Activated T-helper 2 cell treated with anti-CD3 and anti-CD28 coated beads, Interferon-gamma antibody, Interleukin-2, Interleukin-4, amounts not matched to agents 10 μg/mL and 5 μg/mL and 100 μg/mL, durations not matched to agents 14 hours and 24 hours and 36 hours (primary cell): ENCODE measurements at places on chromosomes 7 and 10. TPM values are rescaled to one million over a fixed set of nuclear protein-coding genes. Genes with fewer than 3 reads are reported as not detected.
A peak's percentile ranks its signal among the peaks of the same experiment; 100 is the strongest.

GRCh38 chr10:28105561-28105960 is 106.7 kb upstream of the ODAD2 start:
- H3K4me3 ChIP-seq, result no peak overlapping the region
- no peaks in the 10 kb centered on the region for H3K27me3 ChIP-seq
- no peak for DNase-seq
- H3K27ac ChIP-seq, result no peak overlapping the region

SLC13A1 gene
- total RNA-seq, result not detected in 2 replicates

GRCh38 chr10:65365878-65366277 is 1560.0 kb upstream of the LRRTM3 start:
- H3K36me3 ChIP-seq, result no peaks in the 10 kb centered on the region
- no peaks in the 10 kb centered on the region for H3K4me1 ChIP-seq
- no peak for DNase-seq
- no peaks in the 10 kb centered on the region for H3K27me3 ChIP-seq

DNA sequence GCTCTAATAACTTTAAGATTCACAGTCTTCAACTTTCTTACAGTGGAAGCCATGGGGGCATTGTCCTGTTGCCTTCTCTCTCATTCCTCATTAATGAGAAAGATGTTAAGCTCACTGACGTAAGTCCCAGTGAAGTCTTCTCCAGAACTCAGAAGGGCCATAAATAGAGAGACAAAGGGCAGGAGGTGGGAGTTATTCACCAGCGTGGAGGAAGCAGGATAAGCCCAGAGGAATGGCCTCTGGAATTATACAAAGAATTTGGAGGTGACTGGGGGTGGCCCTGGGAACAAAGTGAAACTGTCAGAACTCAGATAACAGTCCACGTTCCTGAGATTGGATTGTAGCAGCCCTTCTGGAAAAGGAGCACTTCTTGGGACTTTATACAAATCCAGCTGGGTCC is 52.4 kb downstream of the SORBS1 start:
- H3K27ac ChIP-seq, result no peak overlapping the region
- no peak overlapping the region for H3K4me3 ChIP-seq
- DNase-seq, result no peak
- peaks cover 1% of the 10 kb centered on the region for H3K4me1 ChIP-seq

TMEM229A gene
- not detected in 2 replicates for total RNA-seq

- H3K4me1 ChIP-seq, result no peaks in the 10 kb centered on the region
- DNase-seq, result no peak
- H3K4me3 ChIP-seq, result no peak overlapping the region
- H3K27ac ChIP-seq, result no peak overlapping the region
- no peaks in the 10 kb centered on the region for H3K36me3 ChIP-seq
- H3K27me3 ChIP-seq, result no peaks in the 10 kb centered on the region
Observed at GRCh38 chr10:33791272-33791660, 456.8 kb upstream of the NRP1 start.

HOXA11 gene
- total RNA-seq, result not detected in 2 replicates

- H3K36me3 ChIP-seq, result no peaks in the 10 kb centered on the region
- H3K4me1 ChIP-seq, result peaks cover 2% of the 10 kb centered on the region
- no peak overlapping the region for H3K4me3 ChIP-seq
Observed at GRCh38 chr7:86914551-86914950, 144.9 kb downstream of the ELAPOR2 start.

SPDYE8 gene
- not detected in 2 replicates for total RNA-seq

DNA sequence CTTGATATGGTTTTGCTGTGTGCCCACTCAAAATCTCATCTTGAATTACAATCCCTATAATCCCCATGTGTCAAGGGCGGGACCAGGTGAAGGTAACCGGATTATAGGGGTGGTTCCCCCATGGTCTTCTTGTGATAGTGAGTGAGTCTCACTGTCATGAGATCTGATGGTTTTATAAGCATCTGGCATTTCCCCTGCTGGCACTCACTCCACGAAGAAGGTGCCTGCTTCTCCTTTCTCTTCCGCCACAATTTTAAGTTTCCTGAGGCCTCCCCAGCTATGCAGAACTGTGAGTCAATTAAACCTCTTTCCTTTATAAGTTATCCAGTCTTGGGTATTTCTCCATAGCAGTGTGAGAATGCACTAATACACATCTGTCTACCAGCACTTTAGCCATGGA is 109.5 kb upstream of the SDK1 start:
- H3K27me3 ChIP-seq, result no peaks in the 10 kb centered on the region
- H3K4me3 ChIP-seq, result no peak overlapping the region
- no peak overlapping the region for H3K27ac ChIP-seq
- no peaks in the 10 kb centered on the region for H3K4me1 ChIP-seq
- H3K36me3 ChIP-seq, result no peaks in the 10 kb centered on the region
- no peak for DNase-seq

MCM10 gene
- total RNA-seq, result 73.3 and 78.5 TPM in 2 replicates

- no peaks in the 10 kb centered on the region for H3K36me3 ChIP-seq
- no peak for DNase-seq
- no peak overlapping the region for H3K4me3 ChIP-seq
- H3K27ac ChIP-seq, result no peak overlapping the region
- no peaks in the 10 kb centered on the region for H3K4me1 ChIP-seq
Observed at GRCh38 chr7:1219498-1219897, 13.2 kb upstream of the UNCX start.

- H3K27ac ChIP-seq, result no peak overlapping the region
- H3K4me1 ChIP-seq, result no peaks in the 10 kb centered on the region
- H3K27me3 ChIP-seq, result no peaks in the 10 kb centered on the region
- H3K4me3 ChIP-seq, result no peak overlapping the region
- H3K36me3 ChIP-seq, result no peaks in the 10 kb centered on the region
Observed at GRCh38 chr10:120515741-120516140, 58.7 kb downstream of the PLPP4 start.

DNA sequence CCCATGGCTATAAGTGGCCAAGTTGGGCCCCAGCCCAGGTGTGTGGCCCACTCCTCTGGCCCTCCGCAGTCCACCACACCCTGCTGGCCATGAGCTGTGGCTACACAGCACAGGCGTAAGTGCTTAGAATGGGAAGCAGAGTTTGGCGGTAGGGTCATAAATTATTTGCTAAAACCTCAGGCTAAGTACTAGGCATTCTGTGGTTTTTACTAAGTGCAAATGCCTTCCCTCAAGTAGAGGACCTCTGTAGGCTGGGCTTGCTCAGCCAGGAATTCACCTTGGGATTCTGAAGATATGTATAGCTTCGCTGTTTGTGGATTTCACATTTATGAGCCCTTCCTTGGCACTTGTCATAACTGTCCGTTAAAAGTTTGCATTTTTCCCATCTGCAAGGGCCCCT is 44.8 kb upstream of the LOXL4 start:
- no peak for DNase-seq
- H3K27ac ChIP-seq, result no peak overlapping the region
- peaks cover 14% of the 10 kb centered on the region for H3K27me3 ChIP-seq
- H3K4me3 ChIP-seq, result no peak overlapping the region

DNA sequence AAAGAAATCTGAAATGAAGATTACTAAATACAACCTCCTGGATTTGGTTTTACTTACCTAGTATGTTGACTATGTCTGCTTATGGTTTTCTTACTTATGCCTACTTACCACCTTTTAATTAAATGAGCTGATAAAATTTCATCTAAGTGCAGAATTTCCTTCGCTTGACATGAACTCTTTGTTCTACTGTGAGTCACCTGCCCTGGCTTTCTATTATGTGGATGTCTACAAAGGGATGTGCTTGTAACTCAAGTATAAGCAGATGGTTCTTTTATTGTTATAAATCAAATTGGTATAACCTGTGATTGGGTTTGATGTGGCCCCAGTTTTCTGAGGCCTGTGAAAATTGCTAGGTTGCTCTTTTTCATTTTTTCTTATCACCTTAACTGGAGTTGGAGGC is 389.1 kb upstream of the ANKRD30A start:
- no peaks in the 10 kb centered on the region for H3K36me3 ChIP-seq
- no peak overlapping the region for H3K27ac ChIP-seq
- no peaks in the 10 kb centered on the region for H3K4me1 ChIP-seq
- no peak overlapping the region for H3K4me3 ChIP-seq
- no peaks in the 10 kb centered on the region for H3K27me3 ChIP-seq

SPDYE2B gene
- total RNA-seq, result not detected in 2 replicates

EZH2 gene
- 91.0 and 91.7 TPM in 2 replicates for total RNA-seq

SFTPA1 gene
- total RNA-seq, result not detected in 2 replicates

- H3K27ac ChIP-seq, result peak overlapping the region; percentile 72
- no peak for DNase-seq
- H3K36me3 ChIP-seq, result no peaks in the 10 kb centered on the region
- H3K4me1 ChIP-seq, result peaks cover 15% of the 10 kb centered on the region
Observed at GRCh38 chr10:35270100-35270499, 66.2 kb upstream of the CCNY start.

ADGRA1 gene
- not detected in 2 replicates for total RNA-seq

PHKG1 gene
- 2.5 and 3.6 TPM in 2 replicates for total RNA-seq

RSBN1L gene
- 28.1 and 28.8 TPM in 2 replicates for total RNA-seq

GRCh38 chr10:3068968-3069737 is 1.8 kb downstream of the PFKP start:
- peaks cover 54% of the 10 kb centered on the region for H3K36me3 ChIP-seq
- peaks cover 39% of the 10 kb centered on the region for H3K4me1 ChIP-seq
- peak overlapping the region; percentile 90 for H3K4me3 ChIP-seq
- H3K27me3 ChIP-seq, result peaks cover 12% of the 10 kb centered on the region
- no peak for DNase-seq

GRCh38 chr10:102743078-102743587 is 615 bp upstream of the WBP1L start:
- no peak for DNase-seq
- H3K36me3 ChIP-seq, result peaks cover 2% of the 10 kb centered on the region
- H3K27me3 ChIP-seq, result no peaks in the 10 kb centered on the region
- peak overlapping the region; percentile 88 for H3K27ac ChIP-seq
- peaks cover 32% of the 10 kb centered on the region for H3K4me1 ChIP-seq
- H3K4me3 ChIP-seq, result no peak overlapping the region

- no peaks in the 10 kb centered on the region for H3K36me3 ChIP-seq
- no peaks in the 10 kb centered on the region for H3K27me3 ChIP-seq
- no peak overlapping the region for H3K27ac ChIP-seq
- no peaks in the 10 kb centered on the region for H3K4me1 ChIP-seq
- no peak for DNase-seq
Observed at GRCh38 chr10:52801947-52802346, 29.4 kb upstream of the MBL2 start.

- H3K4me3 ChIP-seq, result peak overlapping the region; percentile 85
- H3K27me3 ChIP-seq, result no peaks in the 10 kb centered on the region
Observed at GRCh38 chr10:130138479-130138866, 2.3 kb downstream of the GLRX3 start.

- H3K4me3 ChIP-seq, result peak overlapping the region; percentile 52
- peak; percentile 17 for DNase-seq
- H3K36me3 ChIP-seq, result no peaks in the 10 kb centered on the region
- H3K27me3 ChIP-seq, result peaks cover 42% of the 10 kb centered on the region
Observed at GRCh38 chr7:141074162-141074991, 513 bp downstream of the TMEM178B start.

DNA sequence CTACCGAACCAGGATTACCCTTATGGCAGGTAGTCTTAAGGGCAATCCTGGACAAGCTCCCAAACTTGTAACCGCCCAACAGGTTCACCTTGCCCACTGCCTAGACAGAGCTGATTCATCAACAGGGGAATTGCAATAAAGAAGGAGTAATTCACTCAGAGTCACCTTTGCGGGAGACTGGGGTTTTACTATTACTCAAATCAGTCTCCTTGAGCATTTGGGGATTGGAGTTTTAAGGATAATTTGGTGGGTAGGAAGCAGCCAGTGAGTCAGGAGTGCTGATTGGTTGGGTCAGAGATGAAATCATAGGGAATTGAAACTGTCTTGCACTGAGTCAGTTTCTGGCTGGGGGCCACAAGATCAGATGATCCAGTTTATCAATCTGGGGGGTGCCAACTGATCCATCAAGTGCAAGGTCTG is 25.3 kb downstream of the HK1 start:
- no peak overlapping the region for H3K27ac ChIP-seq
- H3K36me3 ChIP-seq, result no peaks in the 10 kb centered on the region
- peaks cover 2% of the 10 kb centered on the region for H3K27me3 ChIP-seq
- H3K4me3 ChIP-seq, result no peak overlapping the region
- peaks cover 3% of the 10 kb centered on the region for H3K4me1 ChIP-seq
- no peak for DNase-seq

DNA sequence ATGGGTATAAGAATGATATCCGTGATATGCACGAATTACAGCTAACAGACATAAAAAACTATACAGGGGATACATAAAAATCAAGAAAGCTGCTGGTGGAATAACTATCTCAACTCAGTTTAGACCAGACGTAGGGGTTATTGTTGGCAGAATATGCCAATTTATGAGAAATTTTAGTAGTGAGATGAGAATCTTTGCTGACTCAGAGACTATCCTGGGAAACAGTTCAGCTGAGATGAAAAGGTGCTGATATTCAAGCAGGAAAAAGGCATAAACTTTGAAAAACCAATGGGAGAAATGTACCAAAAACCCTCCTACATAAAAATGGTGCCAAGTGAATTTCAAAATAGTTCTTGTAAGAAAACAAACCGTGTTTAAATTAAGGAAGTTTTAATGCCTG is 3.3 kb downstream of the MRPS33 start:
- no peak for DNase-seq
- no peak overlapping the region for H3K4me3 ChIP-seq
- peaks cover 35% of the 10 kb centered on the region for H3K36me3 ChIP-seq
- H3K27ac ChIP-seq, result no peak overlapping the region
- H3K27me3 ChIP-seq, result peaks cover 1% of the 10 kb centered on the region
- H3K4me1 ChIP-seq, result peaks cover 31% of the 10 kb centered on the region

DNA sequence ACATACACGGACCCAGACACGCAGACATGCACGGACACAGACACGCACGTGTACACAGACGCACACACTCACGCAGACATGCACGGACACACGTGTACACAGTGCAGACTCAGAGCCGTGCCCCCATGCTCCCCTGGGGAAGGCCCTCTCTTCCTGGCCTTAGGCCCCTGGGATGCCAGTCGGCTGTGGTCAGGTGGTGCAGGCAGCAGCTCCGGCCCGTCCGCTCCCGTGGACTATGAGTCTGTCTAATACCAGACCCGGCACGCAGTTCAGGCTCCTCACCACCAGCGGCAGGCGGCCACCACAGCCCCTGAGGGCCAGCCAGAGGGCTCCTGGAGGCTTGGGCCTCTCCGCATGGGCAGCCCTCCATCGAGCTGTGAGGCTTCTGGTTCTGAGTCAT is 52.0 kb upstream of the NKX6-2 start:
- H3K4me3 ChIP-seq, result no peak overlapping the region
- no peak overlapping the region for H3K27ac ChIP-seq
- H3K27me3 ChIP-seq, result no peaks in the 10 kb centered on the region
- no peak for DNase-seq
- no peaks in the 10 kb centered on the region for H3K36me3 ChIP-seq
